Spleen (tissue), 13 donors: ENCODE measurements at places on chromosomes 11 and 22. TPM values are rescaled to one million over a fixed set of nuclear protein-coding genes. Genes with fewer than 3 reads are reported as not detected.

Gene LSP1
- total RNA-seq = 300 TPM

Gene ANKK1
- total RNA-seq = 0.69 TPM

Gene OR2AG1
- total RNA-seq = not detected

Gene PRG2
- total RNA-seq = 3.7 TPM

Gene ABTB2
- total RNA-seq = 2.5 TPM

Gene CD3D
- total RNA-seq = 41.7 TPM

Gene EIF1AD
- total RNA-seq = 24.5 TPM

Gene RELA
- 88.6 TPM for total RNA-seq

Gene OR4D5
- total RNA-seq = not detected

Gene LINC01488
- not detected for total RNA-seq

Gene SOX6
- 4.9 TPM for total RNA-seq

Gene RTN4R
- 10.1 TPM for total RNA-seq

Gene CAT
- total RNA-seq = 95.2 TPM

Gene MISFA
- 4.3 TPM for total RNA-seq

Gene SPI1
- 189 TPM for total RNA-seq

Gene P2RX6
- total RNA-seq = 4.3 TPM

Gene LRRC32
- 214 TPM for total RNA-seq

Gene OR5W2
- total RNA-seq = not detected

Gene OR8A1
- not detected for total RNA-seq

Gene VWCE
- 0.43 TPM for total RNA-seq

Gene SSTR3
- 0.95 TPM for total RNA-seq

Gene OPCML
- 5.0 TPM for total RNA-seq

Gene NLRP6
- total RNA-seq = 17.1 TPM

Gene MMP7
- total RNA-seq = 0.34 TPM

Gene EXPH5
- 1.0 TPM for total RNA-seq

Gene WT1
- total RNA-seq = 41.6 TPM

Gene OR51B5
- total RNA-seq = 0.44 TPM

Gene POU2AF1
- 89.1 TPM for total RNA-seq

Gene ISX
- not detected for total RNA-seq

Gene TUBA8
- 5.5 TPM for total RNA-seq

Gene TRPT1
- 34.2 TPM for total RNA-seq

Gene SLC22A8
- total RNA-seq = not detected

Gene GGT5
- total RNA-seq = 36.2 TPM

Gene OR5AS1
- total RNA-seq = not detected

Gene DDI1
- not detected for total RNA-seq

Gene CASP1
- 91.6 TPM for total RNA-seq

Gene TRIM49
- total RNA-seq = not detected

Gene PLAAT2
- 1.3 TPM for total RNA-seq

Gene RAB30
- 31.3 TPM for total RNA-seq

Gene FOXRED1
- 30.0 TPM for total RNA-seq

Gene H19
- 620 TPM for total RNA-seq

Gene GGT1
- 13.6 TPM for total RNA-seq

Gene DNAJB13
- not detected for total RNA-seq
